ENCODE measurements at places on chromosomes 13 and 19.

DNA sequence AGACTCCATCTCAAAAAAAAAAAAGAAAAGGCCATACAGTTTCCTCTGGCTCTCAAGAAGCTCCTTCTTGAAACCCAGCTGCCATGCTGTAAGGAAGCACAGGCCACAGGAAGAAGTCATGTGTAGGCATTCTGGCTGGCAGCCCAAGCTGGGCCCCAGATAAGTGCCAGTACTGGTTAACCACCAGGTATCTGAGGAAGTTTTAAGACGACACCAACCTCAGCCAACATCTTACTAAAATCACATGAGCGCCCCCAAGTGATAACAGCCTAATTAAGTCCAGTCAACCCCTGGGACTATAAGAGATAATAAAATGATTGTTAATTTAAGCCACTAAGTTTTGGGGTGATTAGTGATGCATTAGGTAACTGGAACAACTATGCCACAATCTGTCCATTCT lies 27.4 kb upstream of the AKT2 start:
- DNase-seq: no peak

- DNase-seq: no peak
These were observed 422.5 kb upstream of the SGCG start for GRCh38 chr13:22758245-22758644.

- peak; percentile 10 for DNase-seq
These were observed 643.9 kb downstream of the TBC1D4 start for GRCh38 chr13:74838096-74838495.

GRCh38 chr13:113337556-113337955 lies 26.4 kb downstream of the GRTP1 start:
- DNase-seq: no peak

- DNase-seq: no peak
These were observed at the start of gene KCNN4 for GRCh38 chr19:43780706-43781525. Gene KCNN4 (minus strand): TSS chr19:43780973. CDS start chr19:43780861, 112 bp downstream.
